Stimulated activated CD4-positive, alpha-beta T cell treated with anti-CD3 and anti-CD28 coated beads, Interleukin-2, amount 100 ng/mL, for 24 hours (primary cell): ENCODE measurements at places on chromosomes 2 and 18.

DNA sequence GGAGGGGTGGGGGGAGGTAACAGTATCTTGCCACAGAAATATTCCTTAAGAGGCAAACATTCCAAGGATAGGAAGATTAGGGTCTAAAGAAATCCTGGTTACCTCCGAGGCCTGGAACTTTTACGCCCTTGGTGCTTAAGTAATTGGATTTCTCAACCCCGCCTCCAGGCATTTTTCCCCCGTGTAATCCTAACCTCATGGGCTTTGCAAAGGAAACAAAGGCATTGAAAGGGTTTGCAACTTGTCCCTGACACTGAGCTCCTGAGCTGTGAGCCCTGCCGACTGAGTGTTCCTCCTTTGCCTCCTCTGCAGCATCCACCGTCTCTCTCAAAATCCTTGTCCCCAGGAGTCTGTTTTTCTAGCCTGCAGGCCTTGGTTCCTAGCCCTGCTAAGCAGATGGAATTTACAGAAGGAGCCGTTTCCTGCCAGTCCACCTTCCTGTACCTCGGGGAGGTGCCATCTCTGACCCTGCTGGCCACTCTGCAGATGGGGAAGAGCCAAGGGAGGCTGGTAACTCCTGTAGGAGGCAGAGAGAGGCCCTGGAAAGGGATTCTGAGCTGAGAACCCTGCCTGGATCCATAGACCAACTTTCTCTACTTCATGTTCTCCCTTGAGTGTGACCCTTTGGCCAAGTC, 24.2 kb downstream of the TET3 start:
- no peak for DNase-seq

GRCh38 chr18:11849841-11850634, 1.2 kb upstream of the CHMP1B start:
- peak; percentile 57 for DNase-seq

DNA sequence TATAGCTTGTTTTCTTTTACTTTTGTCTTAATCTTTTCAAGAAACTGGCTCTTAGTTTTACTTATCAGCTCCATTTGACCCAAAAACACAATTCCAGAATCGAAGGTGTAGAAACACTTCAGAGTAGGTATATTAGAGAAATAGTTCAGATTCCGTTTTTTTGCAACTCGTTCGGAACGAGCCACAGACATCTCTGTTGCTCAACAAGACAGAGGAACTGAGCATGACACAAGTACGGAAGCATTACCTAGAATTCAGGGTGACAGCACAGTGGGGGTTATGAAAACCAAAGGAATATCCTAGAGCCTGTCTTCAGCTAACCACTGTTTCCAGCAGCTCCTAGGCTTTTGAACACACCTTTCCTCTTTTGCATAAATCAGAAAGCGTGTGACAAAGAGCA, 5.0 kb downstream of the HRH4 start:
- no peak for DNase-seq

- DNase-seq: peak; percentile 69
Observed at GRCh38 chr2:233426619-233427342, 72.5 kb downstream of the DGKD start.

GRCh38 chr2:180015951-180016709, 9.0 kb upstream of the CWC22 start:
- DNase-seq: no peak

GRCh38 chr18:48153613-48154481, 223.4 kb upstream of the SMAD2 start:
- no peak for DNase-seq

- no peak for DNase-seq
Observed at GRCh38 chr2:171807831-171808393, 86.1 kb downstream of the SLC25A12 start.

DNA sequence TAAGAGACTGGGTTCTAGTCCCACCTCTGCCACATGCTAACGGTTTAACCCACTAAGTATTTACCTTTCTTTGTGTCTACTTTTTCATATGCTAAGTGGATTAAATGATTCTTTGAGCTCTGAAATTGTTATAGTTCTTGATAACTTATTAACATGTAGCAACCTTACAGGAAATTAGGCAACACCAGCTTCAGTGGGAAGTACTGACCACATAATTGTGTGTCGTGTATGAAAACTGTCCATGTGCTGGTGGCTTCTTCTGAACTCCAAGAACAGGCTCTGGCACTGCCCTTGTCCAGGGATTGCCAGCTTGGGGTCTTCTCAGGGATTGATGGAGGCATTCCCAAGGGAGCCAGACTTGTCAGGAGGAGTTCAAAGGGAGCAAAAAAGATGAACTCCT, 427.7 kb downstream of the TGIF1 start:
- DNase-seq: no peak

DNA sequence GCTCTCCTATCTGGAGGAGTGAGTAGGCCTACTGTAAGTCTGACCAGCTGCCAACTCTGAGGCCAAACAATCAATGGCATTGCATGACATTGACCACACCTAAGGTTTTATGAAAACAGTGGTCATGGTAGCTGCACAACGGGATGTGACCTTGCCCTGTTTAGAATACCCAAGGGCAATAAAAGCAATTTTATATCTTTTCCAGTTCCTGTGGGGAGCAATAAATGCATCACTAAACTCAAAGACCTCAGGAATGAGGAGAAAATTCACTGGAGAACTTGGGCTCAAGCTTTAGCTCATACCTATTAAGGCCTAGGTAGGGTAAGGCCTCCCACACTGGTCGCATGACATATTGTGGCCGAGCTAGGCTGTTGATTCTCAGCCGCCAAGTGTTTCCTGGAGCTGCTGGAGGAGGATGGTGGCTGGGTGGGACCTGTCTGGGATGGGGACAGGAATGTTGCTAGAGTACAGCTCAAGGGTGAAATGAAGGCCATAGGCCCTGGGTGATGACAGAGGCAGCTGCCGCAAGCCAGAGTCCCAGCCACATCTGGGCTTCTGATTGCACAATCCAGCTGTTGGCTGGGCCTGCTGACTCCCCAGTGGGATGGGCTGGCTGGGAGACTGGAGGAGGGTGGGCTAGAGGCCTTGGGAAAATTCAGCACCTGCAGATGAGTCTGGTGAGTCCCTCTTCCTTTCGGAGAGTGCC, 313.7 kb downstream of the CYP26B1 start:
- no peak for DNase-seq

DNA sequence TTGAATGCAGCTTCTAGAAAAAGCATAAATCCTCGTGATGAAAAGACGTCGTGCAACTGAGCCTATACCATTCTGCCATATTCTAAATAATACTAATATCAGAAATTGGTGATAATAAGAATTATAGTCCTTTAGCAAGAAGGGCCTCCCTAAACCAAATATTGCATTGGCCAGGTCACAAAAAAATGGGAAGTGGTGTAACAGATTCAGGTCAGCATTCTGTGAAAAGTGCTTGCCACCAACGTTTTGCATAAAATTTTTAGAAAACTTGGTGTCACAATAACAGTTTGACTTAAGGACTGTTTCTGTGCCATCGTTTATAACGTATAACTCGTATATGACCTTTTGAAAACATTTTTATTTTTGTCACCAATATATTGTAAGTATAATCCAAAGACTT, 603.6 kb downstream of the CPS1 start:
- no peak for DNase-seq

DNA sequence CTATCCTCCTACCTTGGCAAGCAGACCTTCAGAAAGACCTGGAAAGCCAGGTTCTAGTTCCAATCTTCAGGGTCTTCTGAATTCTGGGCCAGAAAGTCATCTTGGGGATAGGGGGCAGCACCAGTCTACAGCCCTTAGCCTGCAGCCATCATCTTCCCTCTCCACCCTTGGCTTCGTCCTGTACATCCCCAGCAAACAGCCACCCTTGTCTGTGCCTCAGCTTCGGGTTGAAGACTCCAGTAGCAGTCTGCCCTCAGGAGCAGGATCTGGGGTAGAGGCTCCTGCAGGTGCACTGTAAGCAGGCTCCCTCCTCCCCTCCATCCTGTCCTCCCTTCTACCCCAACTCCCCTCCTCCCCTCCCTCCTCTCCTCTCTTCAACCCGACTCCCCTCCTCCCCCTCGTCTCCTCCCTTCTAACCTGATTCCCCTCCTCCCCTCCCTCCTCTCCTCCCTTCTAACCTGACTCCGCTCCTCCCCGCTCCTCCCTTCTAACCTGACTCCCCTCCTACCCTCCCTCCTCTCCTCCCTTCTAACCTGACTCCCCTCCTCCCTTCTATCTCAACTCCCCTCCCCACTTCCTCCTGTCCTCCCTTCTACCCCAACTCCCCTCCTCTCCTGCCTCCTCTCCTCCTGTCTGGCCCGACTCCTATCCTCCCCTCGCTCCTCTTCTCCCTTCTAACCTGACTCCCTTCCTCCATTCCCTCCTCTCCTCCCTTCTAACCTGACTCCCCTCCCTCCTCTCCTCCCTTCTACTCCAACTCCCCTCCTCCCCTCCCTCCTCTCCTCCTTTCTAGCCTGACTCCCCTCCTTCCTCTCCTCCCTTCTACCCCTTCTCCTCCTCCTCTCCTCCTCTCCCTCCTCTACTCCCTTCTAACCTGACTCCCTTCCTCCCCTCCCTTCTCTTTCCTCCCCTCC, 90.1 kb upstream of the SMAD2 start:
- DNase-seq: no peak

DNA sequence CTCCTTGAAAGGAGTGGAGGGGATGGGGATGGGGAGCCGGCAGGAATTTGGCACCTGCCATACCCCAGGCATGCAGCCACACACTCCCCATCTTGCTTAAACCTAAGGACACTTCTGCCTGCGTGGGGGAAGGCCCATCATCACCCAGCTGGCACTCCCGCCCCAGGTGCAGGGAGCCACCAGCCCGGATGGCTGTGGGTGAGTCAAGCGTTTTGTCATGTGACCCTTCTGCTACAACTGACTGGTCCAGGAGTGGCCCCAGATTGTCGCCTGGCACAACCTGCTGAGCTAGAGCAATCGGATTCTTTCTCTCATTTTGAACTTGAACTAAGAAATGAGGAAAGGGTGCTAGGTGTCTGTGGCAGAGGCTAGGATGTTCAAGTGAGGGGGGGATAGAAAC, 61.3 kb downstream of the TSN start:
- no peak for DNase-seq

GRCh38 chr18:63087421-63088230, 231.9 kb downstream of the BCL2 start:
- no peak for DNase-seq

- no peak for DNase-seq
Observed at GRCh38 chr2:145415151-145415550, 895.2 kb upstream of the ZEB2 start.

- peak; percentile 33 for DNase-seq
Observed at GRCh38 chr2:105237045-105237765, 4.3 kb upstream of the GPR45 start.

DNA sequence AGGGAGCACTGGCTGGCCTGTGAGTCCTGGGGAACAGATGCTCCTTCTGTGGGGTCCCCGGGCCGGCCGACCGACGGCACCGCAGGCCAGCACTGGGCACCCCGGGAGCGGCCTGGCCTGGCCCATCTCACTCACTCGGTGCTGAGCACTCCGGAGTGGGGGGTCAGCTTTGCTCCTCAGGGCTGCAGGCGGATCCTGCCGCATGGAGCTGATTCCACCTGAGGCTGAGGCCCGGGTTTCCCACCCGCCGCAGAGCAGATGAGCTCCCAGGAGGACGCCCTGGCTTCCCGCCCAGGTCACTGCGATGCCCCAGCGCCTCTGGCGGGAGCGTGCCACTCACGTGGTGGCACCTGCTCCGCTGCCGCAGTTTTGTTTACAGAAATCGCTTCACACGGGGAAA, 418.6 kb downstream of the GALR1 start:
- DNase-seq: no peak

DNA sequence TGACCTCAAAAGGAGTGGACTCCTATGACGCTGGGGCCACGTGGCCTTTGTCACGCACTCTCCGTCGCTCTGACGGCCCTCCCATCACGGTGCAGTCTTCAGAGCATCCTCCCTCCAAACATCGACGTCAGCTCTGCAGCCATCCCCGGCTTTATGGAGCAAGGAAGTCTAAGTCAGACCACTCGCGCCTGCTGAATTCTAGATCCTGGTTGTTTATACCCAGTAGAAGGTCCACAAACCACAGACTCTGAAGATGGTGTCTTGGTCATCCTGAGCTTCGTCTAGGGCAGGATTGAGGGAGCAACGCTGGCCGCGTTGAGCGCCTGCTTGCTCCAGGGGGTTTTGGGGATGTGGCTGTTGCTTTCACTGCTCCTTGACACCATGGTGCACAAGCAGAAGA, 228.0 kb upstream of the SALL3 start:
- DNase-seq: no peak

DNA sequence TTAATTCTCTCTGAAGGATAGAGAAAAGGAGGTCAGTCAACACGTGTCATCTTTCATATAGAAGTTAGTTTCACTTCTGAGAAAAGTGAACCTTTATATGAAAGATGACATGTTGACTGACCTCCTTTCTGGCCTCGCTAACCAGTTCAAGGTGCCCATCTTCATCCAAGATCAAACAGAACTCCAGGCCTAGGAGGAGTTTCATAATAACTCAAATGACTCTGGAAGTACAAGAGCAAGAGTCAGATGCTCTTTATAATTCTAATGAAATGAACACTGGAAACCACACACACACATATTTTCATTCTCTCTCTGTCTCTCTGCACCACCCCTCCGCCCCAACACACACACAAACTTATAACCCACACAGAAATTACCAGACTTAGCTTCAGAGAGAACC, 16.3 kb downstream of the ANKRD44 start:
- peak; percentile 37 for DNase-seq

DNA sequence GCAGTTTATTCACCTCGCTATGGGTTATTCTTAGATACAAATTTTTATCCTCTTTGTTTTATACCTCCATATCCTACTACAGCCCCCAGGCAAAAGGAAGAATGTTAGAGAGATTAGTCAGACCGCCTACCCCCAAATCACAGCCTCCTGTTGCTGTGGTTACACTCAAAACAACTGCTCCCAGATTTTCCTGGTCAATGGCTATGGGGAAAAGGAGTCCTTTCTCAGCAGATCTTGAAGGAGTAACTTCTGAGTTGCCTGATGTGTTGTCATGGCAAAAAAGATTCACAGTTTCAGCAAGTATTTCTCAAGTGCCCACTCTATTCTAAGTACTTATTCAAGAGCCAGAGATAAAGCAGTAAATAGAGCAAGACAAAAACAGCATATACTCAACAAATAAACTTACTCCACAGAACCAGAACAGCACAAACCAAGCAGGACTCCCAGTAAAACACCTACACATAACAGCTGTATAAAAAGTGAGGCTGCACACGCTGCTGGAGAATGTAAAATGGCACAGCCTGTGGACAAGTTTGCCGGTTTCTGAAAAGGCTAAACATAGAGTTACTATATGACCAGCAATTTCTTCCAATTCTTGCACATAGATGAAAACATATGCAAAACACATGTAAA, 104.8 kb downstream of the NOL10 start:
- no peak for DNase-seq
